ENCODE measurements at places on chromosomes 2 and 18.

DNA sequence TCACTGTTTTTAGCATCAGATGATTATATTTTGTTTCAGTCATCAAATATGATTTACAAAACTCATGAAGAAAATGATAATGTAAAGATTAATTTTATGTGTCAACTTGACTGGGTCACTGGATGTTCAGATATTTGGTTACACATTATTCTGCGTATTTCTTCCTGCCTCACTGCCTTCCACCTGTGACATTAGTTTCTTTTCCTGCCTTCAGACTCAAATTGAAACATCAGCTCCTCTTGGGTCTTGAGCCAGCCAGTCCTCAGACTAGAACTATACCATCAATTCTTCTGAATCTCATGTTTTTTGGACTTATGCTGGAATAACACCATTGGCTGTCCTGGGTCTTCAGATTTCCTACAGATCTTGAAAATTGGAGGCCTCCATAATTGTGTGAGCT lies 96.7 kb downstream of the ZNF385B start:
- DNase-seq, result no peak

- DNase-seq, result no peak
Measured at GRCh38 chr2:59947917-59948541, 605.4 kb downstream of the BCL11A start.

- no peak for DNase-seq
Measured at GRCh38 chr2:14511541-14511940, 121.0 kb upstream of the LRATD1 start.

DNA sequence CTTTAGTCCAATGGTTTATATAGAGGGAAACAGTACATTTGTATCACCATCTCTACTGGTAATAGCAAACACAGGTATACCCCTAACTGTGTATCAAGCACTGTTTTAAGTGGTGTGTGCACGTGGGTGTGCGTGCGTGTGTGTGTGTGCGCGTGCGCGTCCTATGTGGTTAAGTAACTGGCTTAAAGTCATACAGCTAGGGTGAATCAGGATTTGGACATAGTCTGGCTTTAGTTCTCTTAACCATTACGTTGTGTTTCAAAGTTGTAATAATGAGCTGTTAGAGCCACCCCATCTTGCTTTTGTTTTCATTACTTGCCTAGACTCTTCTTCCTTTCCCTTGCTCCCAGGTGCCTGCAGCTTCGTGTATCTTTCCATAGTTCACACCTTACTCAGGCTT lies 2.1 kb downstream of the HADHB start:
- DNase-seq, result no peak

- DNase-seq, result no peak
Measured at GRCh38 chr18:73545472-73545871, 602.2 kb downstream of the FBXO15 start.
